ENCODE measurements at places on chromosomes 2 and 18.

- DNase-seq: no peak
Observed at GRCh38 chr18:65750389-65751154, at the start of gene CDH7. CDH7 (plus strand) TSS chr18:65751012; CDS start chr18:65762843, 11,831 bp downstream.

- peak; percentile 34 for DNase-seq
Observed at GRCh38 chr2:101012706-101013181, 10.7 kb downstream of the RPL31 start.

DNA sequence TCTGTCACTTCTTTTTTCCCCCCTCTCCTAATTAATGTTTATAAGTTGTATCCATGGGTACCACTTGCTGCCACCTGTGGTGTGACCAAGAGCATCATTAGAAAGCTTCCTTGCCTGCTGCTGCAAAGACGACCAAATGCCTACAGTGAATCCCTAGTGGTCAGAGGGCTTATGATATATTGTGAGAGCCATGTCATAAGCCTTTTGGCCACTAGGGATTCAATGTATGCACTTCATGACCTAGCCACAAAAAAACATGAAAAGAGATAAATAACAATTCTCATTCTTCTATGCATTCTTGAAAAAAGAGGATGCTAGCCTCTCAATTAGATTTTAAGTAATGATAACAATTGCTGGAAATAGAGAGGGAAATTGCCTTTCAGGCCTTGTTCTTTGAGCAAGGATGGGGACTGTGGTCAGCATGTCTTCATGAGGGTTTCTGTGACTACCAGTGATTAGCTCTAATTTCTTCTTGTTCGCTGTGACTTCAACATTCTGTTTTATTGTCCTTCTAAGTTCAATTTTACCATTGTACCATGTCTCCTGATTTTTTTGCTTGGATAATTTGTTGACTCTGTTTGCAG, 435.3 kb downstream of the TGIF1 start:
- DNase-seq: no peak

- peak; percentile 31 for DNase-seq
Observed at GRCh38 chr2:127591221-127591923, 54.6 kb upstream of the GPR17 start.

- no peak for DNase-seq
Observed at GRCh38 chr2:19786408-19787058, 115.2 kb downstream of the TTC32 start.

- DNase-seq: no peak
Observed at GRCh38 chr2:59745085-59745484, 808.4 kb downstream of the BCL11A start.

- DNase-seq: no peak
Observed at GRCh38 chr2:96759548-96759947, 1.2 kb upstream of the CNNM4 start.

DNA sequence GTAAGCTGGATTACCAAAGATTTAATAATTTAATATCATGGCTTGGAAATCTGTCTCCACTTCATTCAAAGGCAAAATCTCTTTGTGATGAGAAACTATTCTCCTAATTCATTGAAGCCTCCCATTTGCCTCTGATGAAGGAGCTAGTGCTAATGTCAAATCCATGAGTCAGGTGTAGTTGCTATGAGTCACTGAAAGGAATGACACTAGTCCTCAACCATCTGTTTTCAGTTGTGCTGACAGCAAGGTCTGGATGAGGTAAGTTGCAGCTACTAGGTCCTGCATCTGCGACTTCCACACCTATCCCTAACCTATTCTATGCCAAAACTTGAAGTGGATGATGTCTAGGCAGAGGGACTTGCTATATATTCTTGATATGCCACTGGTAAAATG, 324.0 kb upstream of the UBE2E3 start:
- no peak for DNase-seq

GRCh38 chr2:46096260-46096659, 200.9 kb upstream of the EPAS1 start:
- DNase-seq: no peak

- no peak for DNase-seq
Observed at GRCh38 chr2:168079236-168079635, 168.2 kb downstream of the STK39 start.

GRCh38 chr2:68366083-68366560, 1.0 kb downstream of the PLEK start:
- no peak for DNase-seq

DNA sequence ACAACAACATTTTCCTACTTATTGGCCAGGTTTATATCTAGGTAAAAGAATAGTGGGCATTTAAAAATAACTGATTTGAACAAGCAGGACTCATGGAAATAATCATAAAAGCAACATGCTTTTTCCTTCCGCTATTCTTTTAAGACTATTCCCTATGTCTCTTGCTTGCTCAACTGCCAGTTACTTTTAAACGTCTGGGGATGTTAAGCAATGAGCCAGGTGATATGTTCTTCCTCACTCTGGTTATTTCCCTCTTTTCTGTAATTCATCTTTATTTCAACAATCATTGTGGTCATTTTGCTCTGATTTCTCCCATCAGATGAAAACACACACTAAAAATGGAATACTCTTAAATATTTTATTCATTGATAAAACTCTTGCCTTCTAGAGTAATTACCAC, 33.4 kb upstream of the SLC8A1 start:
- DNase-seq: no peak

DNA sequence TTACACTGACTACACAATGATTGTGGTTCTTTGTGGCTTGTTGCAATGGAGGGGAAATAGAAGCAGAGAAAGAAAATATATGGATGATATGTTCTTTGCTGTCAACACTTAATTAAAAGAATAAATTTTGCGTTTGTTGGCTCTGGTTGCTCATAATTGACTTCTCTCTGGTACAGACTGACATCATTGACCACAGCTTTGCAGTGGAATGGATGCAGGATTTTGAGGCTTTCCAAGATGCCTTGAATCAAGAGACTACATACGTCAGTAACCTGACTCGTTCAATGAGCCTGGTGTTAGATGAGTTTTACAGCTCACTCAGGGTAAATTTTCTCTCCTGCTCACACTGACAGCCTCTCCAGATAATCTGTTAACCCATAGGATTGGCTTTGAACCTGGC, 9.9 kb downstream of the GPN1 start:
- DNase-seq: no peak

DNA sequence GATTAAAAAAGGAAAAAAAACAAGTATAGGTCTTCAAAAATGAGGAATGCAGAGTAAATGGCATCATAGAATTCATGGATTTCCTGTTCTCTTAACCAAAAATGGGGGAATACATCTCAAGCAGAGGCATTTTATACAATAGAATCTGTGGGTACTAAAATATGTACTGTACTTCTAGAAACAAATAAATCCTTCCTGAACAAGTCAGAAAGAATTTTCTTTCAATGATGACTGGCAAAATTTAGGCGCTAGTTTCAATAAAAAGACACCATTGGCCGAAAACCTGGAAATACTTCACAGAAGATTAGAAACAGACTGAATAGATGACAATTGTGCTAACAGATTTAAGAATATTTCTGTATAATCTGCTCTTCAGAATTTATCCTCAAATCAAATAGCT, 15.1 kb downstream of the TRAK2 start:
- no peak for DNase-seq

DNA sequence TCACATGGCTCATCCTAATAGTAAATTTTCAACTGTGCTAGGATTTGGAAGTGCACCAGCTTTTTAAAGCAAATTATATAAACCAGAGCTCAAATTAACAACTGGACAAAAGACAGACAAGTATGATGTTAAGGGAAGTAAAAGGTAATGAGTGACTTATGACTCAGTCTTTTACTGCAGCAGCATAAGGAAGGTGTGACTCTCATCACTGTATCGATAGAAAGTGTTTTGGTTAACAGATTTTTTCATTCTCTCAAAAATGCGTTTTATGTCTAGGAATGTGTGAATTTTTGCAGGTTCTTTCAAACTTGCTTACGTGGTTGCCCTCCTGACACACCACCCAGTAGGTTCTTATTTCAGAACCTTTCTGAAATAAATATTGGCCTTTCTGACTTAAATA, 244.2 kb upstream of the BOD1L2 start:
- no peak for DNase-seq

- DNase-seq: no peak
Observed at GRCh38 chr2:167438206-167438605, 549.9 kb downstream of the XIRP2 start.

- DNase-seq: no peak
Observed at GRCh38 chr2:138381373-138381772, 120.2 kb upstream of the SPOPL start.

DNA sequence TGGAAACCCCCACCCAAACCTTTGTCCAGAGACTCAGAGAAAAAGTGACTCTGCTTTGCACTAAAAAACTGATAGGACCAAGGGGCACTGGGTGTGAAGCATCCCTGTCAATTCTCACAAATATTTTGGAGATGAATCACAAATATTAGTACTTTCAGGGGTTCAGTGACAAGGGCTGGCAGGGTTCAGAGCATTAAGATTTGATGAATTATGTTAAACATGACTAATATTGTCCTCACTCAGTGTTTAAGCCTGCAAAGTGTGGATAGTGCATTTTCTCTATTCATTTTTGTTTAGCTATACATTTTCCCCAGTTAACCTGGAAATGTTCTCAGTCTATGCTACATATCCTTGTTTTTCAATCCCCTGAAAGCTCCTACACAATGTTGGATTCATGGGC, 65.3 kb upstream of the CCDC68 start:
- DNase-seq: no peak

GRCh38 chr2:167196461-167197252, 308.4 kb downstream of the XIRP2 start:
- DNase-seq: no peak

DNA sequence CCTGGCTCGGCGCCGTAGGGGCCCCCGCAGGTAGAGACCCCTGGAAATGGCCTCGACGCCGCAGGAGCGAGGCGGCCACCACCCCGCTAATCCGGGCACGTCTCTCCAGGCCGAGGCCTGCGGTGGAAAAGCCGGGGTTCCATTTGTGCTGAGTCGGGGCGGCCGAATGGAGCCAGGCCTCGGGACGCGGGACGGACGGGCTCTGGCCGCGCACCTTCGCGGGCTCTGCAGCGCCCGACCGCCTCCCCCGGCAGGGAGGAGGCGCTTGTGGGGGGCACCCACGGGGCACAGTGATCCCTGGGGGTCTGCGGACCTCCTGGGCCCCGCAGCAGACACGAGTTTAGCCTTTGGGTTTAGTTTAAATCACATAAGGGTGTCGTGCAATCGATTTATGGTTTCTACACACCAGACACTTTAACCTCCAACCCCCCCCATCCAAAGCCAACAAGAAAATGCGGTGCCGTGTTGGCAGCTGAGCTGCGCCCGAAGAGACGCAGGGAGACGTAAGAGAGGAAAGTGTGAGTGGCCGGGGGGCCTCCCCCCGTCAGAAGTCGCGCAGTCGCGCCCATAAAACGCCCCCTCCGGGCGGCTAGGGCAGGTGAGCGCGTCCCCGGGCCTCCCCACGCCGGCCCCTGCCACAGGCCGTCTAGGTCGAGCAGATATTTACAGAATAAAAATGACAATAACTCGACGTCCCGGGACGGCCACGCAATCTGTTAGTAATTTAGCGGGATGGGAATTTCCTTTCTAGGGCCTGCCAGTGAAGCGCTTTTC, 1.0 kb upstream of the NFATC1 start:
- DNase-seq: no peak

GRCh38 chr2:54966165-54966832, 84.0 kb downstream of the RTN4 start:
- DNase-seq: no peak

GRCh38 chr2:158251356-158251755, 149.7 kb downstream of the UPP2 start:
- no peak for DNase-seq

DNA sequence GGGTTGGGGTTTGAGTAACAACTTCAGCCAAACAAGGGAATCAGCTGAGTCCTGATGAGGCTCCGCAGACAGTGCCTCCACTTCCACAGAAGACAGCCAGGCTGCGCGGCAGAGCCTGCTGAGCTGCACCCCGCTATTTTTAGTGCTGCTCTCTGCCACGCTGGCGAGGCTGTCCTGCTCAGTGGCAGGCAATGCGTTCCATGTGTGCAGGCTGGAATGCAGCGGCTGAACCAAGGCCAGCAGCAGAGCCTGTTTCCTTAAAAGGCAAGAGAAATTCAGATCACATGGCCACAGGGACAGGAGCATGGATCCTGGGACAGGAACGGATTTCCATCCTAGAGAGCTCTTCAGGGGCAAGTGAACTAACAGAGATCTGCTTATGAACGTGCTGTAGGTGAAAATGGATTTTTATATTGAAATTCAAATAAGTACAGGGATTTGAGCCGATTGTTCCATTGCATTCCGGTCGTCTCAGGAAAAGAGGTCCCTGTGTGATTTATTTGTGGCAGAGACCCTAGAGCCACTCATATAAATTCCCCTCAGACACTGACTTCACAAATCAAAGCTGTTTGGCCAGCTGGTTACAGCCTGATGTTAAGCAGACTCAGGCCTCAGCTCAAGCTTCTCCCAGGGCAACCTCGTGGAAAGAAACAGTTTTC, 98.7 kb downstream of the COL6A3 start:
- DNase-seq: peak; percentile 41

- DNase-seq: peak; percentile 33
Observed at GRCh38 chr2:47064106-47064505, 91.0 kb downstream of the STPG4 start.

DNA sequence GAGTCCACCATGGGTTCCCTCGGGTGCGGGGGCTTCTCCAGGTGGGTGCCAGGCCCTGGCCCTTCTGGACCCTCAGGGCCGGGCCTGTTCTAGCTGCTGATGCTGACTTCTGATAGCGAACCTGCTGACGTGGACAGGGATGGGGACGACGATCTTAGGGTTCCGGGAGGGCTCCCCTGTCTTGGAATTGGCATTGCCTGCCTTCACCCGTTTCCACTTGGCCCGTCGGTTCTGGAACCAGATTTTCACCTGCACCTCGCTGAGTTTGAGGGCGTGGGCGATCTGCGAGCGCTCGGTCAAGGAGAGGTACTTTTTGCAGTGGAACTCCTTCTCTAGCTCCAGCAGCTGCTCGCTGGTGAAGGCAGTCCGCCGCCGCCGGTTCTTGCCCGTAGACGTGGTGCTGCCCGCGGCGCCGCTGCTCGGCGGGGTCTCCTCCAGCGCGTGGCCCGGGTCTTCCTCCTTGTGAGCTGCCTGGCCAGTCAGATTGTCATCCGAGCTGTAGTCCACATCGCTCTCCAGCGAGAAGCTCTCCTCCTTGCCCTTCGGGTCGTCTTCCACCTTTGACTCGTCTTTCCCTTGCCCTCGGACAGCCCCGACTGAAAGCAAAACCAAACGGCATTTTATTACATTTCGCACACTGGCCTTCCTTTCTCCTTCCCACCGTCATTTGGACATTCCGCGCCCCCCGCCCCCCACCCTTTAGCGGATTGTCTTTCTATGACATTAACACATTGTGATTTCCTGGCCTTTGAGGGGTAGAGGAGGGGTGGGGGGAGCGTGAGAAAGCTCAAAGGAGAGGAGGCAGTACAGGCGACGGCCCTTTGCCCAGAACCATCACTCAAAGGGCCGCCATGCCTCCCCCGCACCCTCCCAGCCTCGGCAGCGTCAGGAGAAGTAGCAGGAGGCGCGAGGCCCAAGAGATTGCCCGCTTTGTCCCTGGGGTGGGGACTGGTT, 2.1 kb downstream of the GBX2 start:
- no peak for DNase-seq

Measured in hippocampal formation (tissue), 2 donors.